Naive B cell (primary cell): ENCODE measurements at places on chromosomes 7 and 10.

DNA sequence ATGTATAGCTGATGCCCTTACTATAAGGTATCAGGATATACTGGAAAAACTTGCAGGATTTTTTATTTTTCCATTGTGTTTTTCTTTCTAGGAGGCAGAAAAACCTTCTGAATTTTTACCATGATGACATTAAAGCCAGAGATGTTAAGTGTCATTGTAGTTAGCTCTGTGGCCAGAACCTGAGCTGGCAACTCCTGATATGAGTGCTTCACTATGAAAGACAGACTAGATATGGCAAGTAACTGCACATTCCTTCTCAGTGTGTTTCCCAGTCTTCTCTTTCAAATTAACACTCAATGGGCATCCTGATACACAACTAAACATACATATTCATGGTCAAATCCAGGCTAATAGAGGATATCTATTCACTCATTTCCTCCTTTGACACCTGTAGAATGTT, 166.2 kb downstream of the CTTNBP2 start:
- DNase-seq = no peak

- peak; percentile 55 for DNase-seq
Measured at GRCh38 chr10:97676770-97677581, 10.1 kb downstream of the AVPI1 start.

DNA sequence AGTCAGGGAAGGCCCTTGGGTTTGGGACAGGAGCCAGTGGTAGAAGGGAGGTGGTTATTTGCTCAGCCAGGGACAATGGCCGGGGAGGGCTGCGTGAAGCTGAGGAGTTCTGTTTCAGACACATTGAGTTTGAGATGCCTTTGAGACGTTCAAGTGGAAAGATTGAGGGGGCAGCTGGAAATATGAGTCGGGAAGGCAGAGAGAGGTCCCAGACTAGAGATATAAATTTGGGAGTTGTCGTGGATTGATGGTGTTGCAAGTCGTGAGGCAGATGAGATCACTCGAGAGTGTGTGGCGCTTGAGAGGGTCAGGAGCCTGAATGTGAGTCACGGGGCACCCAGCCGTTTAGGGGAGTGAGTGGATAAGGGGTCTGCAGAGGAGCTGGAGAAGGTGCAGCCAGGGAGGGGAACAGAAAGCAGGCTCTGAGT, 73.3 kb downstream of the ZMIZ1 start:
- no peak for DNase-seq

DNA sequence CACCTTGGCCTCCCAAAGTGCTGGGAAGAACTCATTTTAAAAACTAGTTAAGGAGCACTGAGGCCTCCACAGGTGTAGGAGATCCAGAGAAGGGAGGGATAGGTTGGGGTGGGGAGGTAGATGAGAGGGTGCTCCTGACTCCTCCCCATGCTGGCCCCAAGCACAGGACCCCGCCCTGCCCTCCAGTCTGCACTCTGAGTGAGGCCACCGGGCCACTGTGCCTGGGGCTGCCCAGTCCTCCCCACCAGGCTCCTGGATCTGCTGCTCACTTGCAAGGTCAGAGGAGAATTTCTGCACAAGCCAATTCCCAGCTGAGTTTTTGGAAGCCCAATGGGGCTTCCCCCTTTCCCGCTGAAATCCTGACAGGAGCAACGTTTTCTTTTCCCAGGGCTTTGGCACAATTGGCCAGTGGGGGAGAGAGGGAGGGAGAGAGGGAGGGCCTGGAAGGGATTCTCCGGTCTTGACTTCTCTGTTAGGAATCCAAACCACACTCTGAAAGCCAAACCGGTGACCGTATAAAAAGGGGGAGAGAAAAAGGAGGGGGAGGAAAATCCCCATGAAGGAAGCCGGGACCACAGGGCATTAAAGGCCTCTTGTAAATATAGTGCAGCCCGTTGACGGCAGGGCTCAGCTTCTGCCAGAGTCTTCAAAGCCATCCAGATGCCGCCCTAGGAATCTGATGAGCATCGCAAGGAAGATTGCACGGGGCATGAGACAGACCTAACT, 116.2 kb downstream of the SH3PXD2A start:
- no peak for DNase-seq

- DNase-seq = no peak
Measured at GRCh38 chr7:79781716-79782115, 328.2 kb upstream of the MAGI2 start.

DNA sequence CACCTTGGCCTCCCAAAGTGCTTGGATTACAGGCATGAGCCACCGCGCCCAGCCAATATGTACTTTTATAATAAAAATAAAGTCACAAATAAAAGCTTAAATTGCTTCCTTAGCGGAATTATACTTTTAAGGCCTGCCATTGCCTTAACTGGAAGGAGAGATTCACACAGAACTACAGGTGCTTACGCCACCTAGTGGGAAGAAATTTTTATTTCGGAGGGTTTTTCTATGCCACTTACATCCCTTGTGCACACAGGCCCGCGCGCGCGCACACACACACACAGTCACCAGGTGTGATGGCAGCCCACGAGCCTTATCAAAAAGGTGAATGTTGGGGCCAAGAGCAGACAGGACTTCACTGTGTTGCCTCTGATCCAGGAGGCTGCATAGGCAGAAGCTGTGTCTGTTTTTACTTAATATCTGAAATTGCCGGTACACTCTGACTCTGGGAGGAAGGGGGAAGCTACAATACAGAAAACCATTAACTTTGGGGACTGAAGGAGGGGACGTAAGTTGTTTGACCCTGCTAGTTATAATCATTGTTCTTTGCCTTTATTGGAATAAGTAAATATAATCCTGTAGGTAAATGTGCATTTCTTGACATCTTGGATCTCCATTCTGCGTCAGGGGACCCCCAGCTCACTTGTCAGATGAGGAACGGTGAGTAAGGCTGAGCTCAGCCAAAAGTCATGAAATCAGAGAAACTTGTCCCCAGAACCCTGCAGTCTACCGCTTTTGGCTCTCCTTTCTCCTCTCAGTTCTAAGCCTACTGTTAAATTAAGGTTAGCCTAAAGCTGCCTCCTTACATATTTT, 87.1 kb downstream of the SLC16A9 start:
- DNase-seq = peak; percentile 19

- DNase-seq = no peak
Measured at GRCh38 chr10:35412900-35413491, 76.7 kb downstream of the CCNY start.

DNA sequence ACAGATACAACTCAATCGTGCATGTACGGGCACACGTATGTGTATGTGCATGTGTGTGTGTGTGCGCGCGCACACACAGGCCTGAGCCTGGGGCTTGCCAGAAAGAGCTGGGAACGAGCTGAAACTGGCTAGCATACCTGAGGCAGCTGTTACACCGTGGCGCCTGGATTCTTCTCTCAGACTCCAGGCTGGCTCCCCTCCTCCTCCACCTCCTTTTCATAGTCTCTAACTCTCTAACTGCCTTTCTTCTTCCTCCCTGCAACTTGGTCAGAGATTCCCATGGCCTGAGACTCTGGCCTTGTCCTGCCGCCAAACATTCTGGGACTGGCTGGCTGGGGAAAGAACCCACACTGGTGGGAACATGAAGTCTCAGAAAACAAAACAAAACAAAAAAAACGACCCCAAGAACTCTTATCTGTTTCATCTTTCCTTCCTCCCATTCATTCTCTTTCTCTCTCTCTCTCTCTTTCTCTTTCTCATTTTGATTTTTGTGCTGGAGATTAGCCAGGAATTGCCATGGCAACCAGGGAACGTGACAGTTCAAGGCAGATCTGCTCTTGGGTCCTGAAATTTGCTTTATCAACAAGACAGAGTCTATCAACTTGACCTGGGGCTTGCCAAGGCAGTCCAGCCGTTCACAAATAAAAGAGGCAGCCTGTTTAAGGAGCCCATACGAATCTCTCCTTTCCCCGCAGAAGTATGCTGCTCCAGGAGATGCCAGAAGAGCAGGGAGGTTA, 76.8 kb upstream of the SEM1 start:
- no peak for DNase-seq

DNA sequence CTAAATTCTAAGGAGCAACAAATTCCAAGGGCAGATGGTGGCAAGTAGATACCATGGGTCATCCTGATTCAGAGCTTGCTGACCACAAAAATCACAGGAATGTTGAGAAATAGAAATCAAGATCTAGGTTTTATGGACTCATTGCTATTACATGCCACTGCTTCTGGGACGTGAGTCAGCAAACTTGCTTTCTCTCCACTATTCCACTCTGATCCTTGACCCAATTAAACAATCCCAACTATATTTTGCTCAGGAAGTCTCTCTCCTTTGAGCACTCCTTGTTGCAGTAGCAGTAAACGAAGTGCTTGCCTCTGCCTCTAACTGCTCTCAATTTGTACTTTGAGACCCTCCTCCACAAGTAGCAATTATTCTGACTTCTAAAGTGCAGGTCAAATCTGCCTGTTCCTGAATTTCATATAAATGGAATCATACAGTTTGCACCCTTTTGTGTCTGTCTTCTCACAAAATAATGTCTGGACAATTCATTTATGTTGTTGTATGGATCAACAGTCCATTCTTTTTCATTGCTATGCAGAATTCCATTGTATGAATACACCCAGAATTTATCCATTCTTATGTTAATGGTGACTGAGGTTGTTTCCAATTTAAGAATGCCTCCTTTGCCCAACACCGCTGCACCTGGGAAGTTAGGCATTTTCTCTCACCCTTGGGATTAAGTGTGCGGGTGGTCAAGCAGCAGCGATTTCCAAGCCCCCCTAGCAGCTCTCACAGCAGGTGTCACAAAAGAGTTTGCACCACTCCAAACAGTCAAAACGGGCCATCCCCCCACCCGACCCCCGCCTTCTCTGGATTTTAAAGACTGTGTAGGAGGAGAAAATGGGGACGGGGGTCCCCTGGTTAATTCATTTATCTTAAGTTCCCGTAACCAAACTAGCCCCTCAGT, 35.9 kb downstream of the ACSM6 start:
- no peak for DNase-seq

DNA sequence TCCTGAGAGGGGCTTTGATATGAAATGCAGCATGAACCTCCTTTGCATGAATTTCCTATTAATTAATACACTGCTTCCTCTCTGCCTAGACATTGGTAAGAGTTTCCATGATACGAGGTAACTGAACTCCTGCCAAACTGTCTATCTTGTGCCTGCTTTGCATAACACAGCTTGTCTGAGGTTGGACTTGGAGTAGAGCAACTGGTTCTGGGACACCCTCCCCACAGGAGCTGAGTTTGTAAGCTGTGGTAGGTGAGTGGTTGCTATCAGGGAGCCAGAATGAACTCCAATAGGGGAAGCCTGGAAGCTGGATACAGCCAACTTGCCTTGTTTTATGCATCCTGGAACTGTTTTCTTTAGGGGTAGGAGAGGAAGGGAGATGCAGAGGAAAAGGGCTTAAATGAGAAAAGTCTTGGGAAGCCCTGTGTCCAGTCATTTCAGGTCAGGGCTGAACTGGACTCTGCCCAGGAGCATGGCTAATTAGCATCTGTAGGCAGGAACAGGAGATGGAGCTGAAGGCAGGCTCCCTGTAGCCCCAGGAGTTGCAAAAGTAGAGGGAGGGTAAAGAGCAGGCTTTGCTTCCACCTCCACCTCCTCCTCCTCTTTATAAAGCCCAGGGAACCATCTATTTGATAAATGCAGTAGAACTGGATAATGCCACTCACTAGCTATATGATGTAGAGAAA, 73.2 kb upstream of the GPR158 start:
- no peak for DNase-seq

DNA sequence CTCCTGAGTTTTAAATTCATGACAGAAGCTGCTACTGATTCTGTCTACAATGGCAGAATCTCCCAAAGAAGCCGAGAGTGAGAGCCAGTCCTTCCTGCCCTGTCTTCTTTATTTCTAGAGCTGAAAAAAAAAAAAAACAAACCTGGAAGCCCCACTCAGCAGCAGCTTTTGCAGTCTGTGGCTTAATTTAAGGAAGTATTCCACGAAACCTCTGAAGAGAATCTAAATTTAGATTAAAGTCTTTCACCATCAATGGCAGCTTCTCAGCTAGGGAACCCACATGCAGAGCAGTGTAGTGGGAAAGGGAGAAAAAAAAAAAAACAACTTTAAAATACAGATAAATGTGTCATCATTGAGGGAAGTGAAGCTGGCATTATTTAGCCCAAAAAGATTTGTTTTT, 23.4 kb downstream of the SMURF1 start:
- no peak for DNase-seq

DNA sequence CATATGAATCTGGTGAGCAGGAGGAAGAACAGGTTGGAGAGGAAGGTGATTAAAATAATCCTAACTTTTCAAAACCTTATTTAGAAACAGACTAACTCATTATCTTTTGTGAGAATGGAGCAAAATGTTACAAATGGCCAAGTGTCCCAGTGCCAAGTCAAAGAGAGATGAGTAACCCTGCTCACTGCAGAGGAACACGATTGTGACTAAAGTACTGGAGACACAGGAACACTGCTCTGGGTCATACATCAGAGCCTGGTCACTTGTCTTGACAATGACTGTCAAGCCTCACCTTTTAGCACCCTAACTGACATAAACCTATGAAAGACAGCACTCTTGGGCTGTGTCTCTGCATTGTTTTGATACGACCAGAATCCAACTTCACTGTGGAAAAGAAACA, 108.8 kb downstream of the SGMS1 start:
- no peak for DNase-seq

GRCh38 chr10:6446711-6447110, 133.4 kb downstream of the PRKCQ start:
- no peak for DNase-seq

DNA sequence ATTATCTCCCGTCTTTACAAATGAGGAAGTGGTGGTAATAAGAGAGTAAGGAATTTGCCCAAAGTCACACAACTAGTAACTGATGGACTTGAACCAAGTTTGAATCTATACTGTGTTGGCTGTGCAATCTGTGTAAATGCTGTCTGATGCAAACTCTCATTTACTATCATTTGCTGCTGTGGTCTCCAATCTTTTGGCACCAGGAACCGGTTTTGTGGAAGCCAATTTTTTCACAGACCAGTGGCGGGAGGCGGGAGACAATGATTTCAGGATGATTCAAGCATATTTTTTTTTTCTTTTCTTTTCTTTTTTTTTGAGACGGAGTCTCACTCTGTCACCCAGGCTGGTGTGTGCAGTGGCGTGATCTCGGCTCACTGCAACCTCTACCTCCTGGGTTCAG, 450.0 kb upstream of the FZD8 start:
- DNase-seq = no peak
